Psoas muscle (tissue), 8 donors: ENCODE measurements at places on chromosomes 2 and 18. TPM values are rescaled to one million over a fixed set of nuclear protein-coding genes. Genes with fewer than 3 reads are reported as not detected.

STARD6 gene
- not detected for total RNA-seq

DNA sequence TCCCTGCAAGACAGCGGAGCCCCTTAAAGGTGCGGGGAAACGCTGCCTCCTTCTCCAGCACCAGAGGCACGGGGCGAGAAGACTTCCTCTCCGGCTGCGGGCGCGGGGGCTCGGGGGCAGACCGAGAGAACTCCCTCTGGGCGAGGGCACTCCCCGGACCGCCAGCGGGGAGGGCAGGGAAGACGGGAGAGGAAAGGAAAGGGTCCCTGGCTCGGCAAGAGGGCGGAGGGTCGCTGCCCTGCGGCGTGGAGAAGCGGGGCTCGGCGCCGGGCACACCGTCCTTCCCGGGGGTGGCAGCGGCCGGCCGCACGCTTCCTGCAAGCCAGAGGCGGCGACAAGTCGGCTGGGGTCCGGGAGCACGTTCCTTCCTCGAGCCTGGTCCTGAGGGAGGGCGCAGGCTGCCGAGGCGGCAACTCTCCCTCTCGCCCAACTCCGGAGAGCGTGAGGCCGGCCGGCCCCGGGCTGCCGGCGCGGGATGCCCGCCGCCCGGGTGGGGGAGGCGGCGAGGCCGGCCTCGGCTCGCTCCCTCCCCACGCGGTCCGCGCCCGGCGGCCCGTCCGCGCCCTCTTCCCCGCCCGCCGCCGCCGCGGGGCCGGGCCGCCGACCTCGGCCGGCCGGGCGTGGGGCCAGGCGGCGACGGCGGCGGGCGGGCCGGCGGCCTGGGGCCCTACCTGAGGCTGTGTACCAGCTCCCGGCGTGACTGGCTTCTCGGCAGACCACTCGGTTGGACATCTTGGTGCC is 1.1 kb downstream of the MEMO1 start:
- DNase-seq, result peak; percentile 40

PJVK gene
- 1.2 TPM for total RNA-seq

DNA sequence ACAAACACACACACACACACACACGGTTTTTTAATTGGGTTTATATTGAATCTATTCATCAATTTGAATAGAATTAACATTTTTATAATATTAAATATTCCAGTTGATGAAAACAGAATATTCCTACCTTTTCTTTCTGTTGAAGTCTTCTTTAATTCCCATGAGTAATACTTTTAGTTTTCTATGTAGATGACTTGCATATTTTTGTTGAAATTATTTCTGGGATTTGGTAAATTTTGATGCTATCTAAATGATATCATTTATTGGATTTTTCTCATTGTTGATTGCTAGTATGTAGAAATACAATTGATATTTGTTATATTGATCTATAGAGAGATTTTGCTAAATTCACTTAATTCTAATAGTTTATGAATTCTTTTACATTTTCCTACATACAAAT is 12.8 kb upstream of the TCF7L1 start:
- no peak for DNase-seq

DNA sequence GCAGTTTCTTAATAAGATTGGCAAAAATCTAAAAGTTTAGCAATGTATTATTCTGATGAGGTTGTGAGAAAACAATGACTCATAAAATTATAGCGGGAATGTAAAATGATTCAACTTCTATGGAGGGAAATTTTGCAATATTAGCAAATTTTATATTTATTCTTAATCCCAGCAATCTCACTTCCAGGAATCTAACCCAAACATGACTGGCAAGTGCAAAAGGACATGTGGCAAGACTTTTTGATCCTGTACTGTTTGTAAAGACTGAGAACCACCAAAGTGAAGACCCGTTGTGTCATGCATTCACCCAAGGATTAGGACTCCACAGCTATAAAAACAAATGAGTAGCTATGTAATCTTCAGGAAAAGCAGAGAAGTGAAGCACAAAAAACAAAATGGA is 234.8 kb upstream of the KYNU start:
- DNase-seq, result no peak
